SIG-M5 (cell line): ENCODE measurements at places on chromosomes 7 and 10.

- no peak for DNase-seq
Measured at GRCh38 chr10:110858297-110858934, 13.3 kb upstream of the PDCD4 start.

- no peak for DNase-seq
Measured at GRCh38 chr7:121273467-121274167, 55.2 kb upstream of the WNT16 start.

DNA sequence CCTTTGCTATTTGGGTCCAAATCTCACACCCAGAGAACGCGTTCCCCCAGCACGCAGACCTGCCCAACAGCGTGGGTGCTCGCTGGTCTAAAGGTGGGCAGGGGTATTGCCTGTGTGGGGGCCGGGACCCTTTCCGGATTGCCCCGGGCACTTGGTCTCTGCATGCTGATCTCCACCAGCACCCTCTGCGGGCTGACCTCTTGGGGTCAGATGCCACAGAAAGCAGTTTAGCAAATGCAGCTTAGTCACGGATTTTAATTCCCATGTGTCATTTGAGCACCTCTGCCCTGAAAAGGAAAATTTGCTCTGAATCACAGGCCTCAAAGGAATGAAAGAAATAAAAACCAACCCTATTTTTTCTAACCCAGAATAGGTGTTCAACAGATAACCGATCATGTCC is 46.7 kb downstream of the PKD1L1 start:
- no peak for DNase-seq

DNA sequence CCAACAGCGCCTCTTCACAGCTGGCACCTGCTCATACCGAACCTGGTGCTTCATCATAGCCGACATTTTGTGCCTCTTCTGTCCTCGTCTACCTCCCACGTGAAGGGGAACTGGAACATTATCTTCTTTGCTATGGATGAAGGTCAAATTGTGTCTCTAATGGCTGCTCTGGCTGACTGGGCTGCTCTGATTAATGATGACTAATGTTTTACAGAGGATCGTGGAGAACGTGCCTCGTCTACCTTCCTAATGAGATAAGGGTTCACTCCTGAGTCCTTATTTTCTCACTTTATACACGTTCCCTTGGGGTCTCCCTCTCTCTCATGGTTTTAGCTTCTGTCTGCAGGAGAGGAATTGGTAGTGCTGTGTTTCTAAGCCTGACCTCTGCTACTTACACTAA is 420.3 kb downstream of the PHTF2 start:
- no peak for DNase-seq

- no peak for DNase-seq
Measured at GRCh38 chr7:38796626-38797501, 112.1 kb downstream of the VPS41 start.

GRCh38 chr7:115267503-115267902 is 345.6 kb downstream of the MDFIC start:
- no peak for DNase-seq
